NCI-H69 (cell line): ENCODE measurements at places on chromosomes 4 and X.

DNA sequence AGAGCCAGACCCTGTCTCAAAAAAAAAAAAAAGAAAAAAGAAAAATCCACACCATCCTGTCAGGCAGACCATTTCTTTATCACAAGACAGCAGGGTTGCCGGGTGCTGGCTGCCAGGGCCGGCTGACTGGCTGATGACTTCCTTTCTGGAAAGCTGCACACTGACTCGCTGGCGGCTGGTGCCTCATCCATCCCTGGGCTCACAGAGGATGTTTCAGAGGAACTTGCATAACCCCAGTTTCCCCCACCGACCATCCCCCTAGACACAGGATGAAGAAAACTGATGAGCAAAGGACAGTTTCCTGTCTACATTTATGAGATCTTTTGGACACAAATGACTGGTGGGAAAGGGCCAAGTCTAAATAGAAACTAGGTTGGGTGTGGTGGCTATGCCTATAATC lies 14.1 kb downstream of the HPSE start:
- no peak for DNase-seq

GRCh38 chrX:44218465-44218864 lies 125.0 kb downstream of the EFHC2 start:
- DNase-seq: no peak

DNA sequence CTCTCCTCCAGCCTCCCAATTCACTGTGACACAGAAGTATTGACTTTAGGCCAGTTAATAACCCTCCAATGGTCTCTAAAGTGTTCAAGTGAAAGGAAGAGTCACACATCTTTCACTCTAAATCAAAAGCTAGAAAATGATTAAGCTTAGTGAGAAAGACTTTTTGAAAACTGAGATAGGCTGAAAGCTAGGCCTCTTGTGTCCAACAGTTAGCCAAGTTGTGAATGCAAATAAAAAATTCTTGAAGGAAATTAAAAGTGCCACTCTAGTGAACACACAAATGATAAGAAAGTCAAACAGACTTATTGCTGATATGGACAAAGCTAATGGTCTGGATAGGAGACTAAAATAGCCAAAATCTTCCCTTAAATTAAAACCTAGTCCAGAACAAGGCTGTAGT lies 687.2 kb downstream of the TRIML1 start:
- no peak for DNase-seq

GRCh38 chr4:6408263-6408662 lies 64.2 kb downstream of the PPP2R2C start:
- peak; percentile 27 for DNase-seq

GRCh38 chr4:6343939-6344408 lies 74.3 kb downstream of the WFS1 start:
- no peak for DNase-seq

- no peak for DNase-seq
Measured at GRCh38 chr4:8195431-8195830, 3.7 kb upstream of the SH3TC1 start.

DNA sequence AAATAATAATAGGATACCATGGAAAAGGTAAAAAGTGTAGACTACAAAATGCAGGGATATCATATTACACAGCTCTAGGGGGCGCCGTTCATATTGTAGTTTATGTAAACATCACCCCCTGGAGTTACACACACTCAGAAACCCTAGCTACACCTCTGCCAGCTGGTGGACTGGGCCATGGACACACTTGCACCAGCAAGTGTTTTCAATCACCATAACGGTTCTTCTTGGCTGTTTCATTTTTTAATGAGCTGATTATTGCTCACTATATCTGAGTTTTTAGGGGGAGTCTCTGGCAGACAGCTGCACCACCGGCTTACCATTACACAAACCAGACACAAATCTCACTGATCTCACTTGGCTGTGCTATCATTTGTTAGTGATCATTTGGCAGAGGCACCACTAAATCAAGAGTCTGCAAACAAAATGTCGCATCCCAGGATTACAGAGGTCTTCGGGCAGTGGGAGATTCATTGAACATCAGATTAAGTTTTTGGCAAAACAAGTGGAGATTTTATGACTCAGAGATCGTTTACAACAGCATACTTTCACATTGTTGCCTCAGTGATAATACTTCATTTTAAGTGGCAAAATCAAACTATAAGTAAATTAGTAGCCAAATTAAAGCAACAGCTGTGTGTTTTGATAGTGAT lies 185.7 kb downstream of the UNC5C start:
- DNase-seq: peak; percentile 84

DNA sequence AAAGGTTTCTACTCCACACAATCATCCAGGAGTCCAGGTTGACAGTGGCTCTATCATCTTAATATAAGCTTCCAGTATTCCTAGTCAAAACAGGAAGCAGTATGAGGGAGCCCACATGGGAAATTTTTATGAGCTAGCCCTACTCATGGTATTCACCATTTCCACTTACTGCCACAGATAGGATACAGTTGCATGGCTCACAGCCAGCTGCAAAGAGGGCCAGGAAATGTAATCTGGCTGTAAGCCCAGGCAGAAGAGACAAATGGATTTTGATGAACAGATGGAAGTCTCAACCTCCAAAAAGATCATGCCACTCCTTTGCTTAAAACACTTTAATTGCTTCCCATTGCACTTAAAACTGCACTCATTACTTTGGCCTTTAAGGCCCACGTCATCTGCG lies 150.6 kb downstream of the ADAMTS3 start:
- DNase-seq: peak; percentile 15

DNA sequence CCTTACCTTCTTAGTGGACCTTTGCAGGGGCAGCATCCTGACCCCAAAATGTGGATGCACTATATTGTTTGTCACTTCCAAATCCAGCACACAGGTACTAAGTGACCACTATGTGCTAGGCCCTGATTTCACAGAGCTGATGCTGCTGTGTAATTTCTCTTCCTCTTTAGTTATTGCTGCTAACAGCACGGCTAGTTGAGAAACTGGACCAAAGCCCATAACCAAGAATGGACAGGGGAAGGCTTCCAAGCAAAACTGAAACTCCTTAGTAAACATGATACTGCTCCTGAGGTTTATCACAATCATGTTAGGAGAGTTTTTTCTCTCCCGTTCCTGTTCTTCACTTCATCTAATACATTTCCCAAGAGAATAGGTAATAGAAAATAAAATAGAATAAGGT lies 172.9 kb upstream of the TTC29 start:
- no peak for DNase-seq

DNA sequence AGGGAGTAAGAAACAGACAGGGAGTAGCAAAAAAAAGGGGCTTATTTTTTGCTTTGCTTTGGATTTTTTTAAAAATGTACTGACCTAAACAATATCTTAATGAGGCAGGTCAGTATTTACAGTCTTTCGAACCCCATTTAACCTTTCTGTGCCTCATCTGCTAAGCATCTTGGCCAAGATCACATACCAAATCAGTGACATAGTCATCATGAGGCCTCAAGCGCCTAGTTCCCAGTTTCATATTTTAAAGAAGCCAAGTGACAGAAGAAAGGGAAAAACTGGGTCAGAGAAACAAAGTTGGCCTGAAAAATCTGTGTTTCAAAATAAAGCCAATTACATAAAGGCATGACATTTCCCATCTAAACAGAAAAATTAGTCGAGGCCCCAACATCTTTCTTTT lies 94.6 kb upstream of the WDR44 start:
- no peak for DNase-seq

DNA sequence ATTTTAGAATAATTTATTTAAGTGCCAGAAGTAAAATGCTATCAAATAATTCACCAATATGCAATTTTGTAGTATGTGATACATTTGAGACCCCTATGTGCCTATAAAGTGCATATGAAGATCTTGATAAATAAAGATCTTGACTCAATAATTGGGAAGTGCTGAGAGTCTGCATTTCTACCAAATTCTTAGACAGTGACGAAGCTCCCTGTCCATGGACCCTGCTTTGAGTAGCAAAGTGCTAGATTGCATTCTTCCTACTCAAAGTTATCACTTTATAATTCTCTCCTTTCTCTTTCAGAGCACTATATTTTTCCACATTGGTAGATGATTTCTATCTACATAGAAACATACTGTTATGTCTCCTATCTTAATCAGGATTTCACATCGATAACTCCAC lies 1393.9 kb downstream of the ARAP2 start:
- DNase-seq: no peak

- no peak for DNase-seq
Measured at GRCh38 chr4:108361886-108362285, 193.2 kb upstream of the LEF1 start.

GRCh38 chr4:182277377-182277776 lies 34.2 kb downstream of the TENM3 start:
- DNase-seq: no peak

DNA sequence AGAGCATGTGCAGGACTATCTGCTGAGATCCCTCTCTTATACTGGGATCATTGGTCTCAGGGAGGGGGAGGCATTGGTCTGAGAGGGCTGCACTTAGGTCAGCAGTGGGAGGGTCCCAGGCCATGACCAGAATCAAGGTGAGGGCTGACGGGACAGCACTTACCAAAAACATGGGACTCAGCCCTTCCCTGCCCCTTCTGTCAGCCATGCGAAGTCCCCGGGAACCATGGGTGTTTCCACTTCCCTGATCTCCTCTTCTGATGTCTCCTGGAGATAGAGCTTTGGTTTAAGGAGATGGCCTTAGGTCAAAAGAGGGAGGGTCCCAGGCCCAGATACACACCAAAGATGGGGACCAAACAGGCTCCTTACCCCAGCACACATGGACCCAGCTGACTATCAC lies 12.9 kb upstream of the HSFX1 start:
- no peak for DNase-seq

DNA sequence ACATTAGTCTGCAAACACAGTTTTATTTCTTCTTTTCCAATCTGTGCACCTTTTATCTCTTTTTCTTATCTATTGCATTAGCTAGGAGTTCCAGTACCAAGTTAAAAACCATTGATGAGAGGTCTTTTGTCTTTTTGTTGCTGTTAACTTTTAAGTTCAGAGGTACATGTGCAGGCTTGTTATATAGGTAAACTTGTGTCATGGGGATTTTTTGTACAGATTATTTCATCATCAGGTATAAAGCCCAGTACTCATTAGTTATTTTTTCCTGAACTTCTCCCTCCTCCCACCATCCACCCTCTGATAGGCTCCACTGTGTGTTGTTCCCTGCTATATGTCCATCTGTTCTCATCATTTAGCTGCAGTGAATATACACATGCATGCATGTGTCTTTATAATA lies 349.9 kb downstream of the PDHA2 start:
- DNase-seq: no peak

DNA sequence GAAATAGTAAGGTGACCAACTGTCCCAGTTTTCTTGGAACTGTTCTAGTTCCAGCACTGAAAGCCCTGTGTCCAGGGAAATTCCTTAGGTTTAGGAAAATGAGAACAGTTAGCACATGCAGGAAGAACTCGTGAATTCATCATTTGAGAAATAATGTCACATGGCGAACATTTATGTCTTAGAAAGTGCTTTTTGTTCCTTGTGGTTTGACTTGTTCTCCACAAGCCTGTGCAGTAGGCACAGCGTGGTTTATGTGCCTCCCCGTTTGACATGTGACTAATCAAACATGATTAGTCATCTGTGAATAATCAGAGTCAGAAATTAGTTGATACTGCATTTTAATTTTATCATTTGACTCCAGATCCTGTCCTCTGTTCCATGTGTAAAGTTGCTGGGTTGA lies 556.0 kb upstream of the CPEB2 start:
- DNase-seq: no peak

DNA sequence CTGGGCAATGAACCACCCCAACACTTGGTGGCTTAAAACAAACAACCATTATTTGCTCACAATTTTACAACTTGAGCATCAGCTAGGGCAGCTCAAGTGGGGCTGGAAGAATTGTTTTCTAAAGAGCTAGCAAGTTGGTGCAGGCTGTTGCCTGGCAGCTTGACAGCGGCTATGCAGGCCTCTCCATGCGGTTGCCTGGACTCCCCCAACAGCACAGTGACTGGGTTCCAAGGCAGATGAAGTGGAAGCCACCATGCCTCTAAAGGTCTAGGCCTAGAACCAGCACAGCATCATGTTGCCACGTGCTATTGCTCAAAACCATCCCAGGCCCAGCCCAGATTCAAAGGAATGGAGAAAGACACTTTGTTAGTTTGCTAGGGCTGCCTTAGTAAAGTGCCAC lies 114.8 kb downstream of the BCOR start:
- peak; percentile 21 for DNase-seq

GRCh38 chr4:9918484-9918883 lies 102.8 kb downstream of the SLC2A9 start:
- no peak for DNase-seq

GRCh38 chr4:75658876-75659275 lies 14.3 kb downstream of the G3BP2 start:
- DNase-seq: no peak

DNA sequence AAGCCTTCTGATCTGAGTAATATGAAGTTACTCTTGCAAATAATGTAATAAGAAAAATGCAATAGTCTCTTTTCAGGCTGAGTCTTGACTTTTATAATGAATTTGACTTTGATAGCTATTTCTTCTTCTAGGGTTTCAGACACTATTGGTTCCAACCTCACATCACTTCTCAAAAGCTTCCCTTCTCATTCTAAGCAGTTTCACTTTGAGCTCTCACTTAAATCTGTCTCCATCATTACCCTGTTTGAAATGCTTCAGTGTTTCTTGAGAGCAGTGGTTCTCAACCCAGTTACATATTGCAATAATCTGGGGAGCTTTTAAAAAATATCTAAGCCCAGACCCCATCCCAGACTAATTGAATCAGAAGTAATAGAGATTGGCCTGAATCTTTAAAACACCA lies 40.5 kb upstream of the BMP2K start:
- no peak for DNase-seq

GRCh38 chr4:105679186-105679585 lies 29.3 kb downstream of the INTS12 start:
- DNase-seq: peak; percentile 27

- peak; percentile 67 for DNase-seq
Measured at GRCh38 chr4:25919676-25920075, 5.7 kb downstream of the SMIM20 start.

DNA sequence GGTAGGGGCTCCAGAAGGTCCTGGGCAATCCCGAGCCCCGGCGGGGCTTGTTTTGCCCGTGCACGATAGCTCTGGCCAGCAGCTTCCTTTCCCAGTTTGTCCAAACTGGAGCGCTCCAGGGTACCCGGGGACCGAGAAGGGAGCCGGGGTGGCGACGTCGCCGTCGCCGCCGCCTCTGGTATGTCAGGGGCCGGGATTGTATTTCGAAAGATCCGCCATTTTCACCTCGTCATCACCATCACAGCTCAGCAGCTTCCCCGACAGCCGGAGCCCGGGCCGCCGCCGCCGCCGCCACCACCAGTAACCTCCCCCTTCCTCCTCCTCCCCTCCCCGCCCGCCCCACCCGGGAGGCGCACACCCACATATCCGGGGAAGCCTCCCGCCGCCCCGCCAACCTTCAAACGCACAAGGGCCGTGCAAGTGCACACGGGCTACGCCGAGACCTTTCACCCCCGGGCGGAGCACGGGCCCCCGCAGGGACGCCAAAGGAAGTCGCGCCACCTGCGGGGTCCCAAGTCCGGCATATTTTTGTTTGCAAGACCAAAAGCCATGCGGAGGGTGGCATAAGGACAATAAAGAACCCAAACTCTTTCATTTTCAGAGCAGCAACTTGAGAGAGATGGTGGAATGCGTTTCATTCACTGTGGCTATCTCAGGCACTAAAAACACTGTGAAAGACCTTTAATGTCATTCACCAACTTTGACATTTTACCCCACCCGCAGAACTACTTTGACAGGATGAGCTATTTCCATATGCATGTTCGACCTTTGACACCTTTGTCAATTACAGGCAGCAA lies at the start of gene LIN54:
TSS of gene LIN54 (minus strand) at position 302 of the 797 bp plus-strand sequence. CDS start 25,979 bp downstream, outside the sequence.
- peak; percentile 74 for DNase-seq
